ENCODE measurements at places on chromosomes 6 and 20.

DNA sequence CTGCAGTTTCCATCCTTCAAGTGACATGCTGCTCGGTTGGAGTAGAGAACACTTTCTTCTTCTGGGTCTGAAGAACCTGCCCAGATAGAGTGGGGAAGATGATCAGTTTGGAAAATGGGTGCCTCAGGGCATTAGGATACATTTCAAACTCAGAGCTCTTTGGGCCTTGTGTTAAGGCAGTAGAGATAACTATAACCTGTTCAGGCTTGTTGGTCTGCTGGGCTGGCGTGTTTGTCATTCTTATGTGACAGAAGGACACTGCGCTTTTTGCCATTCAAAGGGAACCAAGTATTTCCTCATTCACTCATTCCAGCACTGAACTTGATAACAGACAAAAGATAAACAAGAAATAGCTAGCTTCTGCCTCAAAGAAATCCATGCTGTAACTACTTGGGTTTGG lies 3.8 kb downstream of the TOMM34 start:
- DNase-seq, result no peak

DNA sequence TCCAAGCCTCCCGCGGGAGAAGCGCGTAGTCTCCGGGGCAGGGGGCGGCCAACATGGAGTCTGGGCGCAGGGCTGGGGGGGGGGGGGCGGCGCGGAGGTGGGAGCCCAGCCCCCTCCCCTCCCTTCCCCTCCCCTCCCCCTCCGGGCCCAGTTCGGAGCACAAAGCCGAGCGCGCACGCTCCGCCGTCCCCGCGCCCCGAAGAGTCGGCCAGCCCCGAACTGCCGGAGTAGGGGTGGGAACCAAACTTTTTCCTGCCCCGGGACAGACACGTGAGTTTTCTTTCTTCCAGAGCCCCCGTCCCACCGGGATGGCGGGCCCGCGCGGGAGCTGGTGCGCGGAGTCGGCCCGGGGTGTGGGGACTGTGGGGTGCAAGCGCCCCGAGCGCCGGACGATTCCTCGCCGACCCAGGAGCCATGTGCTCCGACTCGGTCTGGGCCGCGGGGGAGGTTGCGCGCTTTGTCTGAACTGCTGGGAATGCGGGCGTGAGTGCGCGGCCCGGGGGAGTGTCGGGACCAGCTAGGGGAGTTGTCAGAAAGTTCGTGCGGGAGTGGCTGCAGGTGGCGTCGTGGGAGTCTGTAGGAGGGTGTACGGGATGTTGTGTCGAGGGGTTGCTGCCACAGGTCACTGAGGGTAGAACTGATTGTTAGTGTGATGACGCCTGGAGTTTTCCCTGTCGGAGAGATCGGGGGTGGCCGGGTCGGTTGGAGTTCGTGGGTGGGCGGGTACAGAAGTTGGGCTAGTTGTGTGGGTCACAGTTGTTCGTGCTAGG lies 1.2 kb downstream of the TGIF2 start:
- peak; percentile 32 for DNase-seq

- DNase-seq, result no peak
These were observed 2.0 kb downstream of the ARMH2 start for GRCh38 chr6:24796616-24797290.

- no peak for DNase-seq
These were observed 500.0 kb upstream of the EPHA7 start for GRCh38 chr6:93919365-93919764.
